ENCODE measurements at places on chromosomes 5 and 9. TPM values are rescaled to one million over a fixed set of nuclear protein-coding genes. Genes with fewer than 3 reads are reported as not detected.

DNA sequence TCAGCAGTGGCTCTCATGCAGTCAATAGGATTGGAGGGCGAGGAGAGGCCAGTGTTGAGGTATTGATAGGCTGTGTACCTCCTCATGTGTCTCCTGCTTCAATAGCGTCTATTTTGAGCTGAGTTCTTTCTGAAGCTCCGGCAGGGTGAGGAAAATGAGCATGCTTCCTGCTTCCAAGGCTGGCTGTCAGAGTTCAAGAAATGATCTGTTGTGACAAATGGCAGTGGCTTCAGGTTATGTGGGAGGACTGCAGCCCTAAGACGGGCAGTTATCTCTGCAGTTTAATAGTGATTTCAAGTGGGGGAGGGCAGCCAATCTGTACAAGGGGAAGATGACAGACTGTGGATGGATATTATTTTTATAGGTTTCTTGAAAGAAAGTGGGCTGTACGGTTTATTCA lies 54.0 kb upstream of the CXCL14 start:
- DNase-seq: no peak

GRCh38 chr5:91591076-91591475 lies 208.0 kb upstream of the ARRDC3 start:
- no peak for DNase-seq

- DNase-seq: no peak
Observed at GRCh38 chr5:139141446-139142204, 56.5 kb downstream of the SIL1 start.

RAI14 gene
- 259 TPM for total RNA-seq

SVEP1 gene
- total RNA-seq: 0.10 TPM
